Type B pancreatic cell (in vitro differentiated cells): ENCODE measurements at places on chromosomes 16 and 17. TPM values are rescaled to one million over a fixed set of nuclear protein-coding genes. Genes with fewer than 3 reads are reported as not detected.

The C16orf92 gene
- total RNA-seq = not detected in 2 replicates

The PRR29 gene
- 0.45 and 4.2 TPM in 2 replicates for total RNA-seq

GRCh38 chr16:81158964-81159363, 62.8 kb upstream of the GCSH start:
- DNase-seq = no peak

The CTF1 gene
- total RNA-seq = 2.5 and 3.1 TPM in 2 replicates

GRCh38 chr16:88602091-88602490, 31.9 kb downstream of the ZC3H18 start:
- no peak for DNase-seq

DNA sequence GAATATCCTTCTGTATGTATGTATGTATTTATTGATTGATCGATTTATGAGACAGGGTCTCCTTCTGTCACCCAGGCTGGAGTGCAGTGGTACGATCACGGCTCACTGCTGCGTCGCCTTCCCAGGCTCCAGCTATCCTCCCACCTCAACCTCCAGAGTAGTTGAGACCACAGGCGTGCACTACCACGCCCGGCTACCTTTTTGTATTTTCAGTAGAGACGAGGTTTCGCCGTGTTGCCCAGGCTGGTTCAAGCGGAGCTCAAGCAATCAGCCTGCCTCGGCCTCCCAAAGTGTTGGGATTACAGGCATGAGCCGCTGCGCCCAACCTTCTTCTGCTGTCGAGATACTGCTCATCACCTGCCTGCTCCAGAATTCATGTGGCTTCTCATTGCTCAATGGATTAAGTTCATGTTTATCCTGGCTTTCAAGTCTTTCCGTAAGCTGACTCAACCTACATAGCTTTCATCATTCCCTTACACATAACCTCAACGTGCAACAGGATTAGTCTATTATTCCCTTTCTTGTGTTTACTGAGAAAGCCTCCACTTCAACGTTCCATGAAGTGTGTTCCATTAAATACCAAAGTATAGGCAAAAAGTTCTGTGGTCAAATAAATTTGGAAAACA, 13.6 kb downstream of the TAC4 start:
- no peak for DNase-seq

GRCh38 chr16:22683730-22684573, 130.0 kb upstream of the HS3ST2 start:
- no peak for DNase-seq

The TMIGD1 gene
- total RNA-seq = 0.24 TPM in 1 of 2 replicates, not detected in the other

DNA sequence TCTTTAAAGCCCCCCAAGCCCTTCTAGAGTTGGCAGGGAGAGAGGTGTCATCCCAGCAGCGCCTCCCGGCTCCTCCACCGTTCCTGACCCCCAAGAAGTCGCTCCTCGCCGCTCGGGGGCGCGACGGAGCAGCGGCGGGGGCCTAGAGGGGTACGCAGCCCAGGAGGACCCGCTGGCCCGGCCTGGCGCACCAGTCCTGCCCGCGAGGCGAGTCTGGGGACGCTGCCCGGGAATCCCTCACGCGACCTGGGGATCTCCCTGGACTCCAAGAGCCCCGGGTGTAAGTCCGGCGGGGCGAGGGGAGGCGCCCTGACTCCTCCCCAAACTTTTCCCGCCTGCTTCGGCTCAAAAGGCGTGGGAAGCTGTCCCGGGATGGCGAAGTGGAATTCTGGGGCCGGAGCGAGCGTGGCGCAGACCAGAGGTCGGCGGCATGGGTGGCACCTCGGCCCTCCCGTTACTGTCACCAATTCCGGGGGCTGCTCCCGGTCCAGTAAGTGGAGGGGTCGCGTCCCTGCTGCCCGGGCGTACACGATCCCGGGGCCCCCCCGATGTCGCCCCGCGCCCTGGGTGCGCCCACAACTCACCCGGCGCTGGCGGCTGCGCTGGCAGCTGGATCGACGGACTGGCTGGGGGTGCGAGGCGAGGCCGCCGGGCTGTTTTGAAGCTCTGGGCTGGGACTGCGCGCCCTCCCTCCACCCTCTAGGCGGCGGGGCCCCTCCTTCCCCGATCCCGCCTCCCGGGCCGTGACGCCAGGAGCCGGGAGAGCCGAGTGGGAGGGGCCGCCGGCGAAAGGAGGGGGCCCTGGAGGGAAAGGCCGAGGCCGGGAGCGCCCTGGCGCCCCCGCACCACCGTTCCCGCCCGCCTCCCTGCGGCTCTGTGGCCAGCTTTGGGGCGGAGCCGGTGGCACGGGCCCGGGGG, at the start of gene EMP2:
Gene EMP2, minus strand, starts transcription at position 634 of the 918 bp plus-strand sequence. CDS start 32,981 bp downstream, outside the sequence.
- DNase-seq = peak; percentile 79

DNA sequence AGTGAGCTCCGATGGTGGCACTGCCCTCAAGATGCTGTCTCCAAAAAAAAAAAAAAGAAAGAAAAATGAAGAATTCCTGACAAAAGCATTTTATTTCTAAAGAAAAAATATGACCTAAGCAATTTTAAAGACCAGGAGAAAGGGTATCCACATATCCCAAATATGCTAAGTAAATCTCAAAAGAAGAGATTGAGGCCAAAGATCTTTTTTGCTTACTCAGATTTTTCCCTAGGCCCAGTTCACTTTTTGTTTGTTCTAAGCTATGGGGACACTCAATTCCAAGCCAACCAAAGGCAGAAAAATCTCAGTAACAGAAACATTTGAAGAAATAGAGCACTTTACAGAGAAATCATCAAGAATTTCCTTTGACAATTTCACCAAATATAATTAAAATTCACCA, 150.8 kb downstream of the SOX9 start:
- no peak for DNase-seq

The NPIPB9 gene
- 1.2 and 3.0 TPM in 2 replicates for total RNA-seq

DNA sequence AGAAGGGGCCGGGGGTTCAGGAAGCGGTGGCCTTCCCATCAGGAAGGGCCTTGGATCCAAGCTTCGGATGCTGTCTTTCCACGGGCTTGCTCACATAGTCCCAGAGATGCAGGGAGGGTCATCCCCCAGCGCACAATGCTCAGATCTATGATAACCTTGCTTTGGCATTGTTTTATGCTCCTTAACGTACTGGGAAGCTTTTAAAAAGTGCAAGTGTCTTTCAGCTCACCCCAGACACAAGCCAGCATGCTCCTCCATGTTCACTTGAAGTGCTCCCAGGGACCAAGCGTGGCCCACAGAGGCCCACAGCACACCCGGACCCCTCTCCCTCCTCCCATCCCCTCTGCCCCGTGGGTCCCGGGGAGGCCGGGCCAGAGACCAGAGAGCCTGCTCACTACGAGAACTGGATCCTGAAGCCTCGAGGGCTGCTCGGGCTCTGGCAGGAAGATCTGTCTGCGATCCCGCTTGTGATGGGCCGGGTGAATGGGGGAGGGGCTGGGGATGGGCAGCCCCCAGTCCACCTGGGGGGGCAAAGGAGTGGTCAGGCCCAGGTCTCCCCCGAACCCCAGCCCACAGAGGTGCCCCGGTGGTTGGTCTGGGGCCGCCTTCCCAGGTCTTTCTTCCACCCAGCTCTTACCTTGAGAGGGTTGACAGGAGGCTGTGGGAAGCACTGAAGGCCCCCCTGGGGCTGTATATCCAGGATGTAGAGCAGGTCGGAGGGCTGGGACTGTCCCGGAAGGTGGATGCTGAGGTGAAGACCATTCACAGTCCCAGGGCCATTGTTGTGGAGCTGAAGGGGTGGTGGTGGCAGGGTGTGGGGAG, 11.8 kb upstream of the FAM171A2 start:
- no peak for DNase-seq

DNA sequence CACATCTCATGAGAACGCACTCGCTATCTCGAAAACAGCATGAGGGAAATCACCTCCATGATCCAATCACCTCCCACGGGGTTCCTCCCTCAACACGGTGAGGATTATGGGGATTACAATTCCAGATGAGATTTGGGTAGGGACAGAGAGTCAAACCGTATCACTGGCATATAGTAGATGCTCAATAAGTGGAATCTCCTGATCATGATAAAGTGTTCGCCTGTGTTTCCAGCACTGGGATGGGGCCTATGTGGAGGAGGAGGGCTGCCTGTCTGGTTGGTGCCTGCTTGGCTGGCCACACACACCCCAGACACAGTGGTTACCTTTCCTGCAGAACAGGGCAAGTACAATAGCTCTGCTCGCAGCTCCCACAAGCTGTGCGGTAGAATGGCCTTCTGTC, 6.1 kb upstream of the MGAT5B start:
- DNase-seq = no peak

DNA sequence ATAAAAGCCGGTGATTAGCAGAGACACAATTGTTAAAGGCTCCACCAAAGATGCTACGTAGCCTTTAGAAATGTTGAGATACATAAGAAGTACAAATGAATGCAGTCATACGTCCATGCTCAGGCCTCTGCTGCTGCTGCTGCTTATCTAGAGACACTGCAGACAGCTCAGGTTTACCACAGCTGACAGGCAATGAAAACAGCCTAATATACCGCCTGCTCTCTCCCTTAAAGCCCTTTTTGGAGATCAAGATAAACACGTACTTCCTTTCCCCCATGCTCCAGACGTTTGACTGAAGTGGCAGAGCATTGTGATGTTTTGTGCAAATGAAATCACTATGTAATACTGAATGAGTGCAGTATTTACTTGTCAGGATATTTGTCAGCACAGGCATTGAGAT, 185.3 kb downstream of the AATF start:
- no peak for DNase-seq

- no peak for DNase-seq
Measured at GRCh38 chr16:1042049-1042744, 30.4 kb upstream of the SSTR5 start.

DNA sequence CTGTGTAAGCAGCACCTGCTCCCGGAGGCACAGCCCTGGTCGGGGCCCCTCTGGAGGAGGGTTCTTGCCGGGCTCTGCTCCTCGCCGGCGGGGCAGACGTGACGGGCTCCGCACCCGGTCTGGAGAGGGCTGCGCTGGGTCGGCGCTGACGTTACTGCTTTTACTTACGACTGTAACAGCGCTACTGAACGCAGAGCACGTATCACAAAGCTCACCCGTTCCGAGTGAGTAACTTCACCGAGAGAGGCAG, 1.3 kb upstream of the RAB40C start:
- no peak for DNase-seq

DNA sequence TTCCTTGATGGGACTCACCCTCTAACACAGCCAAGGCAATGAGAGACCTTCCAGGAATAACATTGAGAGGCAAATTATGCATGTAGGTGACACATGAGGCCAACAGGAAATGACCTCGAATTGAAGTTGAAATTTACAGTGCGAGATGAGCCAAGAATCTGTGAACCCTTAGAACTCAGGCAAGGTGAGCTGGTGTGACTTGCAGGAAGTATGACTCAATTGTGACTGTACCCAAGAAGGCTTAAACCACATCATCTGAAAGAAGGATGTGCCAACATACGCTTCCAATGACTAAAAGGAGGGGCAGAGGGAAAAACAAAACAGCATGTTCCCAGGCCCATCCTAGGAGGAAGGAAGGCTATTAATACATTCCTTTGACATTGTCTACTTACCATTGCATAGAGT, 44.8 kb downstream of the PITPNC1 start:
- no peak for DNase-seq

The SLC13A2 gene
- 1.2 and 8.7 TPM in 2 replicates for total RNA-seq

The TMC7 gene
- total RNA-seq = 1.4 and 2.6 TPM in 2 replicates

The LDHD gene
- total RNA-seq = 0.69 and 1.8 TPM in 2 replicates

GRCh38 chr17:79809530-79810129, 12.8 kb upstream of the CBX8 start:
- no peak for DNase-seq
